ENCODE measurements at places on chromosomes 12 and 14.
A peak's percentile ranks its signal among the peaks of the same experiment; 100 is the strongest.

DNA sequence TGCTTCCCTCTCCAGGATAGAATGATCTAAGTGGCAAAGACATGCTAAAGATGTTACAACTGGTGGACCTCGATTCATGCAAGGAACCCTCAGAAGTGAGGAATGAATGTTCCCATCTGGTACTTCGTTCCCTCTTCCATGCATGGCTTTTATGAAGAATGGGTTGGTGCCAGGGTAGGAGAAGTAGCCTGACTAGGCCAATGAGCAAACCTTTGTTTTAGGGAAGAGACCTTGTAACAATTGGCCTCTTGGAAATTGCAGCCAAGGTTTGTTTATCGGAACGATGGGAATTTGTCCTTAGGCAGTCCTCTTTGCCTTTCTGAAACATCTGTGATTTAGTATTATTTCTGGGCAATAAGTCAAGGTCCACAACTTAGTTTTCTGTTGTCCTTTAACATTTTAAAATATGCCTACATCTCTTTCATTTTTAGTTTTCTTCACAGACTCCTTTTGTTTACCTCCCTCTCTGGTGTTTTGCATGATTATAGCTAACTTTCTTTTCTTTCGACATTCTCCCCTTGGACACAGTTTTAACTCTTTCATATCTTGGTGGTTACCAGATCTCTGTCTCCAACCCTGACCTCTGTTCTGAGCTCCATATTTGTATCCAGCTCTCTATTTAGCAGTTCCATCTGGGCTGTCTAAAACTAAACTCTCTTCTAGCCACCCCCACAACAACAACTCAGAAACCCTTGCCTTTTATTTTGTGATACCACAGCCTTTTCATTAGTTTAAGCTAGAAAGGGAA is 70.0 kb downstream of the DIP2B start:
- peak; percentile 56 for DNase-seq

GRCh38 chr12:46982629-46983392 is 96.6 kb upstream of the PCED1B start:
- DNase-seq: no peak

- DNase-seq: no peak
These were observed 38.1 kb upstream of the SLC2A13 start for GRCh38 chr12:40144023-40144422.

GRCh38 chr12:42770261-42770660 is 180.7 kb upstream of the PRICKLE1 start:
- DNase-seq: no peak

DNA sequence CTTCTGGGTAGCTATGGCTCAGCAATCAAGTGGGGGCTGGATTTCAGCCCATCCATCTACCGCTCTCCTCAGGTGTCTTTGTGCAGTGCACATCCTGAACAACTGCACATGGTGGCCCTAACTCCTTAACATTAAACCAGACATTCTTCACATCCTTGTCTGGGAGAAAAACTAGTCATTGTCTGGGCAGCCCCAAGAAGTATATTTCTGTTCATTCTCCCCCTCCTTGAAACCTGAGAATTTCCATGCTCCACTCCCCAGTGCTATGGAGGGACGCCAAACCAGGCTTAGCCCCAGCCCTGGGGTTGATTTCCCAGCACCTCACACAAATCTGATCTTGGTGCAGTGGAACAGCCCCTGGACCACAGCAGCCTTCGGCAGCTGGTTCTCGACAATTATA is 13.4 kb downstream of the MYL2 start:
- no peak for DNase-seq

Data from AG20443 (cell line).